ENCODE measurements at places on chromosomes 3 and 15.

DNA sequence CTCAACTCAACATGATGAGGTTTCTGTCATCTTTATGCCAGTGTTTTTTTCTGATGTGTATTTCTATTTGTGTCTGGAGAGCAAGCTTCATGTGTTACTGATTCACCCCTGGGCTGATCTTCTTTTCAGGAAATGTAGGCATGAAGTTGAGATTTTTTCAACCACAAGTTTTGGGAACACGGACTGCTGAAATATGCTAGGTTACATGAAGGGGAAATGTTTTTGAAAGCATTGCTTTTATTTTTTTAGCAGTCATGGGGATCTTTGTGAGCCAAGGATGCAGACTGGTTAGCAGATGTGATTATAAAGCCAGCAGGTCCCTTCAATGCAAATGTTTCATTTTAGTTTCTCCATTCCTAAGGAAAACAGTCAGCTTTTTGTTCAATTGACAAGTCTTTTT, 219.3 kb upstream of the COL8A1 start:
- DNase-seq, result no peak

DNA sequence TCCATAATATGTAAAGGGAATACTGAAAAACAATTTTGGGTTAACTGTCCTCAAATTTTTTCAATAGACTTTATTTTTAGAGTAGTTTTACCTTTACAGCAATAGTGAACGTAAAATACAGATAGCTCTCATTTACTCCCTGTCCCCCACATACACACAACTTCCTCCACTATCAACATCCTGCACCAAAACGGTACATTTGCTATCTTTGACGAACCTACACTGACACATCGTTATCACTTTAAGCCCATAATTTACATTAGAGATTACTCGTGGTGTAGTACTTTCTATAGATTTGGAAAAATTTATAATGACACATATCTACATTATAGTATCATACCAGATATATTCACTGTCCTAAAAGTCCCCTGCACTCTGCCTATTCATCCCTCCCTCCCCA, 16.9 kb upstream of the P2RY1 start:
- DNase-seq, result no peak

GRCh38 chr3:140128631-140129030, 193.6 kb downstream of the CLSTN2 start:
- DNase-seq, result no peak

GRCh38 chr3:55461896-55462295, 25.2 kb downstream of the WNT5A start:
- no peak for DNase-seq

DNA sequence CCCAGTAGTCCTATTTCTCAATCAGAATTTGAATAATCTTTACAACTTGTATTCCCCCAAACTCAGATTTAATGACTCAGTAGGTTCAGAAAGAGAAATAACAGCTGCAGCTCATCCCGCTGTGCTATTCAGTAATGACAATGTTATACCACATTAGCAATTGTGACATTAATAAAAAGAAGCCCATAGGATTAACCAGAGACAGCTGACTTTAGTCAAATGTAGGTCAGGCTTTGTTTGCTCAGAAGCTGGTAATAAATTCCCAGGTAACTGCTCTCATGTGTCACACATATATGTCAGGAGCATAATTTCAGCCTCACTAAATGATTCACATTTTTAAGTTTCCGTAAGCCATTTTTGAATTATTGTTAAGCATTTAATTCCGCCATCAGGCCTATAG, 222.0 kb upstream of the UBE2E2 start:
- no peak for DNase-seq

Measured in right lung (tissue), 10 donors.